GM13977 (cell line): ENCODE measurements at places on chromosomes 5 and 9.

- no peak for DNase-seq
Measured at GRCh38 chr9:118384531-118385100, 680.4 kb downstream of the TLR4 start.

DNA sequence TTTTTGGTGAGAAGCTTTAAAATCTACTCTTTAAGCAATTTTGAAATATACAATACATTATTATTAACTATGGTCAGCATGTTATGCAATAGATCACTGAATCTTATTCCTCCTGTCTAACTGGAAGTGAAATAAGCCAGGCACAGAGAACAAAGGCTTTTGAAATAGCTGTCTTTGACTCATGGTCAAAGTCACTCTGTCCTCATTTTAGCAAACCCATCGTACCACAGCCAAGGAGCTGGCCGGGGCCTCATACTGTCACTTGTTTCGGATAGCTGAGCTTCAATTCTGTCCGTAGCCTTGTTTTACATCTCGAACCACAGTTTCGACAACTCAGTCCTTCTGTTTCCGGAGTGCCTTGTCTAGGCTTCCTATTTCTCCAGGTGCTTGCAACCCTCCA lies 19.2 kb downstream of the ADCY2 start:
- DNase-seq = no peak

DNA sequence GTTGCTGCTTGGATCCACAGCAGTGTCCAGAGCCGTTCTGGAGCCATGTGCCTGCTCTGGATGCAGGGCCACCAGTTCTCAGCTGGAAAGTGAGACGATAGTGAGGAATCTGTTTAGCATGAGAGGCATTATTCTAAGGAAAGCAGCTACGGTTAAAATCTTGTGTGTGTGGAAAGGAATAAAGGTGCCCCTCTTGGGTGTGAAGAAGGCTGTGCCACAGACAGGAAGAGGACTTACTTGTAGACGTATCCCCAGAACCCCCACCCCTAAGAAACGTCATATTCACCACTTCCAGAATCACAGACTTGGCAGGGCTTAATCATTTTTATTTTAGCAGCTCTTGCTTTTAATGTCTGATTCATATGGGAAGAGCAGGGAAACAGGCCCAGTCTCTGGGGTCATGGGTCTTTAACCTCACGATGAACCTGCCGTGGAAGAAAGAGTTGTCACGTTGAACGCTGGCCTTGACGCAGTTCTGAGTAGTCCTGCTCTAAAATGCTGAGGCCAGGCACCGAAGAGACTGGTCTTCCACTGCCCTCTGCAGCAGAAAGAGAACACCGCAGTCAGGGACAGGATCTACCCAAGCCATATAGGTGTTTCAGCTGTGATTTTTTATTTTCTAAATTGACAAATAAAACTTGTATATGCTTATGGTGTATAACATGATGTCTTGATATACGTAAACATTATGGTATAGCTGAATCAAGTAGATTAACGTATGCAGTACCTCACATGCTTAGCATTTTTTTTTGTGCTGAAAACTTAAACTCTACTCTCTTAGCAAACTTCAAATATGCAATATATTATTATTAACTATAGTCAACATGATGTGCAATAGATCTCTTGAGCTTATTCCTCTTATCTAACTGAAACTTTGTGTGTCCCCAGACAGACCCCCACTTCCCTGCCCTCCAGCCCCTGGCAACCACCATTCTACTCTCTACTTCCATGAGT lies 38.8 kb downstream of the CARTPT start:
- peak; percentile 50 for DNase-seq

GRCh38 chr9:127780126-127780885 lies 1.8 kb upstream of the SH2D3C start:
- DNase-seq = no peak

DNA sequence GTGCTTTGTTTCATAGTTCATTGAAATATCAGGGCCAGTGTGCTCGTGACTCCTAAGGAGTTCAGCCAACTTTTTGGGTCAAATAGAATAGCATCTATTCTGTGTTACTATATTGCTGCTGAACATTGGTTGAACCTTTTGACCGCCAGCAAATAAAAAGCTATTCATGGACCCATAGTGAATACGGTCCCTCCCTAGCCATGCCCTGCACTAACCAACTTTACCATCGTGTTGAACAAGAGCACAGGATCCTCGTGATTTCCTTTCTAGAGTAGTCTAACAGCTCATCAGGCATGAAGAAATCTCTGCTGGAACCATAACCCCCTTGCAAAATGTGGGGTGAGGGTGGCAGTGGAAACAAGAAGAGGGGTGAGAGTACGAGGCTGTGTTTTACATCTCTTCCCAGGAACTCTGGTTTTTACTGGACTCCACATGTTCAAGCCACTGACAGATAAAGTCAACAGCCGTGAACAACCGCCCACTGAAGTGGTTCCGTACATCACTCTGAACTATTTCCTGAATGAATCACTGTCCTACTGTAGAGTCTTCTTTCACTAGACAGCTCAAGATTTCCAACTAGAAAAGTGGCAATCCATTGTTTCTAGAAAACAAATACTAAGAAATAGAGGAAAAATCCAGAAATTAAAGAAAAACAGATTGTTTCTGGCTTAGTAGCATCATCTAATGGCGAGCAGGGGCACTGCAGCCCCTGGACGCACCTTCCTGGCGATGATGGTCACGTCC lies 70.1 kb upstream of the SPATA31E1 start:
- DNase-seq = no peak

DNA sequence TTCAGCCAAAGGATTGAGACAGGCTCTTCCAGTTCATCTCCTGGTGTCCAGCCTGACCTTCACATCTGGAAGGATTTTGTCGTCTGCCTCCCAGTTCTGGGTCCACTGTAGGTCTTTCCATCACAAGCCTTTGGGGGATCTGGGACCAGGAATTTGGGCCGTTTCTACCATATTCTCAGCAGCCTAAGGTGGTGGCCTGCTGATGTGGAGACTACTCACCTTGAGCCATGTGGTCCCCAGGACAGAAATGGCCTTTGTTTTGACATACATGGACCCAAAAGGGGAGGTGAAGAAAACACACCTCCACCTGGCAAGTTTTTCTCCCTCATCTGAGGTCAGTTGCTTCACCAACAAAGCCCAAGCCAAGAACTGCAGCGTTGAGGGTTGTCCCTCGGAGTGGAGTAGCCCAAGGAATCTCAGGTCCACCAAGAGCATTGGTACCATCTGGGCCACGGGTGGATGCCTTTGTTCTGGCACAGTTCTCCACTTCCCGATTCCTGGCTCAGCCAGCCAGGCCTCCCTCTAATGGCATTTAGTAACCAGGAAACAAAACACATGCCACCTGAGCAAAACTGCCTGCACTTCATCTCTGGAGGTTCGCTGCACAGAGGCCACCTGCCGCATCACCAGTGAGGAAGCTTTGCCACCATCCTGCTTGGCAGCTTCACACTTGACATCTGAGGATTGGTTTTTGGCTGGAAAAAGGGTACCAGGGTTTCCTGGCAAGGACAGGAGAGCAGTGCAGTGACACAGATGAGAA lies 24.7 kb downstream of the AMBP start:
- no peak for DNase-seq

- DNase-seq = no peak
Measured at GRCh38 chr9:12640016-12640587, 53.1 kb upstream of the TYRP1 start.

DNA sequence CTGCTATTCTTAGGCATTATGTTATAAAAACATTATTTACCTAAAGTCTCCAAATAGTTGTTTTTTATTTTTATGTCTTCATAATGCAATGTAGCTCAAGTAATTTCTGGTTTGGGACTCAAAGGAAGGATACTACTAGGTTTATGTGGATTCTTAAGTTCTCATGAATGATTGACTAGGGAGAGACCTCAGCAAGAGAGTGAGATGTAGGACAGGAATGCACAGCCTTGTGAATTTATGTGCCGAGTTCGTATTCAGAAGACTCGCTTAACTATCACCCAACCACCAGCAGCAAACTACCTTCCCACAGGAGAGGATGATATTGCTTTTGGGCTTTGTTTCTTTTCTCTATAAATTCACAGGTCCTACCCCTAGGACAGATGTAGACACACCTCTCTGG lies 282.9 kb downstream of the ARHGEF28 start:
- DNase-seq = no peak

- no peak for DNase-seq
Measured at GRCh38 chr9:127204771-127205470, 59.7 kb upstream of the GARNL3 start.

DNA sequence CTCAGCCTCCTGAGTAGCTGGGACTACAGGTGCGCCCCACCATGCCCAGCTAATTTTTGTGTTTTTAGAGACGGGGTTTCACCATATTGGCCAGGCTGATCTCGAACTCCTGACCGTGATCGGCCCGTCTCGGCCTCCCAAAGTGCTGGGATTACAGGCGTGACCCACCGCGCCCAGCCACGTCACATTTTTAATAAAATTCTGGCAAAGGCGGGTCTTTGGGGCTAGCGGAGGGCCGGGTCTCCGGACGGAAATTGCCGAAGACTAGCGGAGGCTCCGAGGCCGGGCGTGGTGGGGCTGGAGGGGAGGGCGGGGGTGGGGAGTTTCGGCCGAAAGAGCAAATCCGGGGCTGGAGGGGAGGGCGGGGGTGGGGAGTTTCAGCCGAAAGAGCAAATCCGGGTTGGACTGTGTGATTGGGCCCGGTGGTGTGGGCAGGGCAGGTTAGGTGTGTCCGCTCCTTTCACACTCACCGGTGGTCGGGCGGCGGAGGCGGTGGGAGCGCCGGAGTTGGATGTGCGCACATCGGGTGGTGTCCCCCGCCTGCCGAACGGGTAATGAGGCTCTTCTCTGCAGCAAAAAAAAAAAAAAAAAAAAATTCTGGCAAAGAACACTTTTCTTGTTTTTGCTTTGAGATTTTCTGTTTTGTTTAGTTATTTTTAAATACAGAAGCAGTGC lies 27.1 kb downstream of the RUFY1 start:
- no peak for DNase-seq

- no peak for DNase-seq
Measured at GRCh38 chr5:115530426-115530825, 14.1 kb downstream of the FEM1C start.

GRCh38 chr5:142946547-142947426 lies 176.6 kb downstream of the ARHGAP26 start:
- no peak for DNase-seq

- no peak for DNase-seq
Measured at GRCh38 chr5:39742916-39743315, 318.1 kb upstream of the DAB2 start.

DNA sequence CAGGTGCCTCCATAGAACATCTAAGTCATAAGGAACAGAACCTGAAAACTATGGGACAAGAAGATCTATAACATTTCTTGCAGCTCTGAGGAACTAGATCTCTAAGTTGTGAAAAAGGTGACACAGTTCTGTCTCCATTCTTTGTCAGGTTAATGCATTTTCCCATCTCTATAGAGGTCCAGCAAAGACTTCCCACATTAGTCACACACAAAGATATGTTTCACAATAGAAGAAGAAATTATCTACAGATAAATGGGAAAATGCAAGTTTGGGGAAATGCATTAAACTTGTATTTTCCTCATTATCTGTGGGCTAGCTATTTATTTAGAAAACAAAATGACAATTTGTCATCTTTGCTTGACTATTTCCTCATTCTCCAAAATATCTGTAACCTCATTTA lies 458.6 kb upstream of the PAPPA start:
- no peak for DNase-seq

DNA sequence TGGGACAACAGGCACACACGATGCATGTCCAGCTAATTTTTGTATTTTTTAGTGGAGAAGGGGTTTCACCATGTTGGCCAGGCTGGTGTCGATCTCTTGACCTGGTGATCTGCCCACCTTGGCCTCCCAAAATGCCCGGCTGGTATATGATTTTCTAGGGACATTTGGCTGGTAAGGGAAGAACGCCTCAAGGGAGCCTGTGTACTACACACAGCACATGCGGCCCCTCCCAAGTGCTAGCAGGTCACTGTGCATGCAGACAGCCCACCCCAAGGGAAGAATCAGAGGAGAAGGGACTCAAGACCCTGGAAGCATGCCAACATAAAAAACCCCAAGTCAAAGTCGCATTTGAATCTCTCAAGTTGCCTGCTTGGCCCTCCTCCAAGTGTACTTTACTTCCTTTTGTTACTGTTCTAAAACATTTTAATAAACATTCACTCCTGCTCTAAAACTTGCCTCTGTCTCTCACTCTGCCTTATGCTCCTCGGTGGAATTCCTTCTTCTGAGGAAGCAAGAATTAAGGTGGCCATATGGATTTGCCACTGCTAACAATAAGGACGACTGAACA lies 24.3 kb upstream of the OTULINL start:
- no peak for DNase-seq

DNA sequence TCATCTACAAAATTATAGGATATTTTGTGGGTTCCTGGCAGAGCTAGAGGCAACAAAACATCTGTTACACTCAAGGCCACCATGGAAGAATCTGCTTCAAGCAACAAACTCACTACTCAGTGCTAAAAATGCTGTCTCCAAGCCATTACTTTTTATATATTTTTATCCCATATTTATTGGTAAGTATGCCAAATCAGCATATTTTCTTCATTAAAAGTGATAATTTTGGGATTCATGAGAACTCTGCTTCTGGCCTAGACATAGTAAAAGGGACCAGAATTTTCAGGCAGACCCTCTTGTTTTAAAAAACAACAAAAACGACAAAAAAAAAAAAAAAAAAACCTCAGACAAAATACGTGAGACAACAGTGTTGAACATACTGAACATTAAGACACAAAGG lies 236.0 kb downstream of the EDIL3 start:
- no peak for DNase-seq

GRCh38 chr5:122322801-122323548 lies 10.9 kb downstream of the SNCAIP start:
- DNase-seq = no peak

GRCh38 chr9:36765468-36766341 lies 193.0 kb downstream of the MELK start:
- DNase-seq = peak; percentile 95

GRCh38 chr5:149387982-149388381 lies 8.9 kb upstream of the IL17B start:
- no peak for DNase-seq

GRCh38 chr5:124906339-124907097 lies 160.1 kb upstream of the ZNF608 start:
- DNase-seq = no peak

DNA sequence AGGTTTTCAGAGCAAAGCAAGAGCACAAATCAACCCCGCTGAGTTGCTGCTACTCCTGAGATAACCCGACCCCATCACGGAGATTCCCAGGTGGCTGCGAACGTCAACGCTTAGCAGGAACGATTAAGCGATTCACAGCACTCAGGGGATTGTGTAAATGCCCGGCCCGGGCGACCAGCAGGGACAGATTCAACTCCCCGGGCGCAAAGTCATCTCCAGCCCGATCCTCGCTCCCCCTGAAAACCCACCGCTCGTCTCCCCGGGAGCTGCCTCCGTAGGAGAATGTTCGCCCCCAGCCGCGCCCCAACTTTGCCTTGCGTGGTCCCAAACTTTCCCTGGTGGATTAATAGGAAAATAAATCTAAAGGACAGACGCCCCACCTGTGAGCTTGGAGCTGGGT lies 685 bp downstream of the SLC24A2 start:
- no peak for DNase-seq

DNA sequence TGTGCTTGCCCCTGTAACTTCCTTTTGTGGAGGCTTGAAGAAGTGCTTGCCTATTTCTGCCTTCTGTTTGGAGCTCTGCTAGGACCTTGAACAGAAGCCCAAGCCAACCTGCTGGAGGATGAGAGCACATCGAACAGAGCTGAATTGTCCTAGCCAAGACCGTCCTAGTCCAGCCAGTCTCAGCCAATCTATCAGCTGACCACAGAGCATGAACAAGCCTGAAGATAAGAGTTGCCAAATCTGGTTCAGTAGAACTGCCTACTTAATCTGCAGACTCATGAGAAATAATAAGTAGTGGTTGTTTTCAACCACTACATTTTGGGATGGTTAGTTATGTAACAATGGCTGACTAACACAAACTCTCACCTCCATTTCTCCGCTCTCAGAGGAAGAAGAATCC lies 4.4 kb upstream of the SNX2 start:
- DNase-seq = no peak
